Caudate nucleus (tissue), 63 donors: ENCODE measurements at places on chromosomes 6 and 20.

DNA sequence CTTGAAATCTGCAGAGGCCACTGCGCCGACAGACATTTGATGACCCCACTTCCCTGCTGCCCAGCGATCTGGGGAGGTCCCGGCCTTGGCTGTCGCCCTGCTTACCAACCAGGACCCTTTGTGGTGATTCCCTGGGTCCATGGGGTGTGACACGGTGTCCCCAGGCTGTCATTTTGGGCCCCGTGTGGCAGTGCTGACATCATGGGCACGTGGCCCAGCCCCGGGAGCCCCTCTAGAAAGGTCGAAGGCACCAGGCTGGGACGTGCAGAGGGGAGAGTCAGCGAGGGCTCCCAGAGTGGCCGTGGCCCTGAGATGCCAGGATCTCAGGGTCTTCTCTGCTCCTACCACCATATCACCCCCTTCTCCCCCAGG is 170.0 kb downstream of the TAF4 start:
- DNase-seq, result no peak

GRCh38 chr20:56900252-56900651 is 271.1 kb downstream of the TFAP2C start:
- DNase-seq, result no peak

DNA sequence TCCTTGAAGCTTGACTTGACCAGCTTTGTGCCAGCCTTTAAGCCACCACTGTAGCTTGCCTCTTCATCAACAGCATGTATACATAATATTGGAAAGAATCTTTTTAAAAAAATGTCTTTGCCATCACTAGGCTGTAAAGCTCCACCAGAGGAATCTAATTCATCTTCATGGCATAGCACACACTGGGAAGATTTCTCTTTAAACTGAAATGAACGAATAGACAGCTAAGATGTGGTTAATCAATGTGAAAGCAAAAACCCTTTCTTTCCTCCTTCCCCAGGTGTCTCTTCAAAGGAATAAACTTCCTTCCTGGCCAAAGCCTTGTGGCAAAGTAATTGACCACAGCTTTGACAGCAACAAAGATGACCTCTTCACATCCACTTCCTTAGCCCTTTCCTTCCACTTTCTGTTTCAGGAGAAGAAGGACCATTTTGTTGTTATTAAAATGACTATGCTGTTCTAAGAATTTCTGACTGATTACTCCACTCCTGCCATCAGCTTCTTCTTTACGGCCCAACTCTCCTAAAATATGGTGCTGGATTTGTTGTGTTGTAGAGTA is 428.7 kb upstream of the SOX4 start:
- no peak for DNase-seq

DNA sequence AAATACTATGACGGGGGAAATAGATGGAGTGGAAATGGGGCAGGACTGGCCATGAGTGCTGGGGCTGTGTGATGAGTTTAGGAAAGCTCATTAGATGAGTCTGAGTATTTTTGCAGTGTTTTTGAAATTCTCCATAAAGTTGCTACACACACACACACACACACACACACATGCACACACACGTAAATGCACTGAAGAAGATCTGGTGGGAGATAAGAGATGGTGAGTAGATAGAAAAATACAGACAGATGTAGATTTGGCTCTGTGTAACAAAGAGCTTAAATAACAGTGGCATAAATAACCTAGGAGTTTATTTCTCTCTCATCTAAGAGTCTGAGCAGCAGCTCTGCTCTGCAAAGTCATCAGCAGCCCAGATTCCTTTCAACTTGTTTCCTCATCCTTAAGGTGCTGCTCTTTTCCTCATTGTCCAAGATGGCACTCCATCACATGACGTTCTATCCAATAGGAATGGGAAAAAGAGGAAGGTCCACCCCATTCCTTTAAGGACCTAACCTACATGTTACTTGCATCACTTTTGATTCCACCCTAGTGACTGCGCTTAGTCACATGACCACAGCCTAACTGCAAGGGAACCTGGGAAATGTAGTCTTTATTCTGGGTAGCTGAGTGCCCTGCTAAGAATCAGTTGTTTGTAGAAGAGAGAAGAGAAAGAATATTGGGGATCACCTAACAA is 76.4 kb downstream of the EYA2 start:
- DNase-seq, result no peak

- DNase-seq, result no peak
Measured at GRCh38 chr20:37505263-37506151, 15.5 kb upstream of the NNAT start.

DNA sequence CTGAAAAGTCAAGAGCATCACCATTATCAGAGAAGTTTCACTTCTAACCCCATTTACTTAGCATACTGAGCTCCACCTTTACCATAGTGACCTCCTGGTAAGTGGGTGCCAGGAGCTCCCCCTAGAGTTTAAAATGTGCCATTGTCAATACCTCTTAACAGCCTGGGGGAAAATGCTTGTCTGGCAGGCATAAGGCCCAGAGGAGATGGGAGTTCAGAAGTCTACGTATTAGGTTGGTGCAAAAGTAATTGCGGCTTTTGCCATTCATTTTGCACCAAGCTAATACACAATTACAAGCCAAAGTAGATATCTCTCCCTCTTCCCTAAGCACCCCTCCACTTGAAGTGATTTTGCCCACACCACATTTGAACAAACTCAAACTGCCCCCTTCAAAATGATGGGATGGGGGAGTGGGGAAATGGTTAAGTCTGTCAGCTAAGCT is 919.0 kb downstream of the KIF16B start:
- no peak for DNase-seq

DNA sequence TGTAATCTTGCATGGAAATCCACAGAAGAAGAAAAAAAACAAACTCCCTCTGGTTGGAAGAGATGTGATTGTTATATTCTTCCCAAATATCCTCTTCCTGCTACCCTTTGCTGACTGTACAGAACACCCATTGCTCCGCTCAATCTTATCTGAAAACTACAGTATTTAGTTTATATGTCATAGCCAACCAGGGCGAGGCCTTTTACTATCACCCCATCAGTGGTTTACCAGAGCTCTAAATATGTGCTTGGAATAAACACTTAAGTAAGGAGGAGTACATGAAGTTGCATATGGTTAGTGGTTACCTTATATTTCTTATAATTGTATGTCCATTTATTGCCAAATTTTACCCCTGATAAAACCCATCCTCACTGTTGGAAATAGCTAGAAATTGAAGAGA is 12.2 kb downstream of the PRL start:
- DNase-seq, result no peak

- no peak for DNase-seq
Measured at GRCh38 chr20:2179233-2179580, 77.6 kb downstream of the STK35 start.

- DNase-seq, result no peak
Measured at GRCh38 chr20:62892348-62893304, 31.0 kb upstream of the TCFL5 start.

DNA sequence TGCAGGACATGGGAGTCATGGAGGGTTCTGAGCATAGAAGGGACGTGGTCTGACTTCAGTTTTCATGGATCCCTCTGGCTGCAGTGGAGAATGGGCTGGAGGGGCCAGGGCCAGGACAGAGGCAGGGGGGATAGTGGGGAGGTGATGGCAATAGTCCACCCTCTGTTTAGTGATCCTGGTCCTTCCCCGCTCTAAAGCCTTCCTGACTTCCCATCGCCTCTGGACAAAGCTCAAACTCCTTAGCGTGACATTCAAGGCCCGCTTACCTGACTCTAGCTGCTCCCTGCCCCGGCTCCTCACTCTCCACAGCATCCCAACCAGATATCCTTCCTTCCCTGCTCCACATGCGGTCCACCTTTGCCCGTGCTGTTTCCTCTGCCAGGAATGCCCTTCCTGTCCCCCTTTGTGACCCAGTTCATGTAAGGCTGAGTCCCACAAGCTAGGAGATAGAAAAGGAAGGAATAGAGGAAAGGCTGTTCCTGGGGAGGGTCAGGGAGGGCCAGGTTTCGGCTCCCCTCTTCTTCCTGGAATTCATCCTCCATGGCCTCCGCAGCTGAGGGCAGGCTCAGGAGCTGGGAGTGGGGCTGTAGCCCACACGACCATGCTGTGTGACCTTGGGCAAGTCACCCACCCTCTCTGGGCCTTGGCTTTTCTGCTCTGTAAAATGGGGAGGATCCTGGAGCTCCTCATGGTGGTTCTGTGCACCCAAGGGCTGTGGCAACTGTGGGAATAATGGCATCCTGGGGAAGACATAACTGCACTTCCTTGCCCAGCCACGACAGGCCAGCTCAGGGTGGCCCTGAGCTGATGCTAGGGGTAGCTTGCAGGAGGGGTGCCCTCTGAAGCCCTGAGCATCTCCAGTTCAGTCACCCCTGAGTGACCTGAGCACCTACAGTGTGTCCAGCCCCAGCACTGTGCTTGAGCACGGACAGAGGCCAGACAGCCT is 116.1 kb downstream of the CEBPB start:
- no peak for DNase-seq

DNA sequence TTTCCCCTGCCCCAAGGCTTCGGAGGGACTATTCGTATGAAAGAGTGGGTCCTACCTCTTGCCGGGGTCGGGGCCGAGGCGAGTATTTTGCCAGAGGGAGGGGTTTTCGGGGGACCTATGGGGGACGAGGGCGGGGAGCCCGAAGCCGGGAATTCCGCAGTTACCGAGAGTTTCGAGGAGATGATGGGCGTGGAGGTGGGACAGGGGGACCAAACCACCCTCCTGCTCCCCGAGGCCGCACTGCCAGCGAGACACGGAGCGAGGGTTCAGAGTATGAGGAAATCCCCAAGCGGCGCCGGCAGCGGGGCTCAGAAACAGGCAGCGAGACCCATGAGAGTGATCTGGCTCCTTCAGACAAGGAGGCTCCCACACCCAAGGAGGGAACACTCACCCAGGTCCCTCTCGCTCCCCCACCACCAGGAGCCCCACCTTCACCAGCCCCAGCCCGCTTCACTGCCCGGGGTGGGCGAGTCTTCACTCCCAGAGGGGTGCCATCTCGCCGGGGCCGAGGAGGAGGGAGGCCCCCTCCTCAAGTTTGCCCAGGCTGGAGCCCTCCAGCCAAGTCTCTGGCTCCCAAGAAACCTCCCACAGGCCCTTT is 11.3 kb downstream of the PRRC2A start:
- DNase-seq, result no peak

GRCh38 chr20:11740975-11741374 is 176.7 kb upstream of the BTBD3 start:
- DNase-seq, result no peak

DNA sequence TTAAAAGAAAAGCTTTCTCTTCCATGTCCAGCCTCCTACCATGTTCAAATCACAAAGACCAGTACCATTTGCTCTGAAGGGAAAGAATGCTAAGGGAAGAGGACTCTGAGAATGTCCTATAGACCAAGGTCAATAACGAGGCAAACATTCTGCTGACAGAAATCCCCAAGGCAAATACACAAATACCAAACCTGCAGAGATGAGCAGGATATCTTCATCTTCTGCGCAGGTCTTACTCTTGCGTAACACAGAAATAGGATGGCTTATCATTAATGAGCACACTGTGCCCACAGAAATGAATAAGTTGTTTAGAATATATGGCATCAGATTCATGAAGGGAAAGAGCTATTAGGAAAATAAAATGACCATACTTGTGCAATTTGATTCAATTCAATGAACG is 137.3 kb downstream of the BTBD9 start:
- DNase-seq, result no peak

GRCh38 chr6:108714766-108715414 is 133.3 kb upstream of the ARMC2 start:
- no peak for DNase-seq

DNA sequence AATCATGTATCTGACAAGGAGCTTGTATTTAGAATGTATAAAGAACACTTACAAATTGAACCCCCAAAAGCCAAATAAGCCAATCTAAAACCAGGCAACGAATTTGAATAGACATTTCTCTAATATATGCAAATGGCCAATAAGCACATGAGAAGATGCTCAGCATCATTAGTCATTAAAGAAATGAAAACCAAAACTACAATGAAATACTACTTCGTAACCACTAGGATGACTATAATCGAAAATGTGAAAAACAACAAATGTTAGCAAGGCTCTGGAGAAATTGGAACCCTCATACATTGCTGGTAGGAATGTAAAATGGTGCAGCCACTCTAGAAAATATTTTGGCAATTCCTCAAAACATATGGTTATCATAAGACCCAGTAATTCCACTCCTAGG is 105.8 kb upstream of the TOP1 start:
- DNase-seq, result no peak

GRCh38 chr6:25560865-25561264 is 91.2 kb upstream of the SCGN start:
- no peak for DNase-seq
